Hematopoietic multipotent progenitor cell treated with erythropoietin and hydrocortisone succinate and interleukin-3 and kit ligand, for 8 days (in vitro differentiated cells): ENCODE measurements at places on chromosomes 11 and 22.

DNA sequence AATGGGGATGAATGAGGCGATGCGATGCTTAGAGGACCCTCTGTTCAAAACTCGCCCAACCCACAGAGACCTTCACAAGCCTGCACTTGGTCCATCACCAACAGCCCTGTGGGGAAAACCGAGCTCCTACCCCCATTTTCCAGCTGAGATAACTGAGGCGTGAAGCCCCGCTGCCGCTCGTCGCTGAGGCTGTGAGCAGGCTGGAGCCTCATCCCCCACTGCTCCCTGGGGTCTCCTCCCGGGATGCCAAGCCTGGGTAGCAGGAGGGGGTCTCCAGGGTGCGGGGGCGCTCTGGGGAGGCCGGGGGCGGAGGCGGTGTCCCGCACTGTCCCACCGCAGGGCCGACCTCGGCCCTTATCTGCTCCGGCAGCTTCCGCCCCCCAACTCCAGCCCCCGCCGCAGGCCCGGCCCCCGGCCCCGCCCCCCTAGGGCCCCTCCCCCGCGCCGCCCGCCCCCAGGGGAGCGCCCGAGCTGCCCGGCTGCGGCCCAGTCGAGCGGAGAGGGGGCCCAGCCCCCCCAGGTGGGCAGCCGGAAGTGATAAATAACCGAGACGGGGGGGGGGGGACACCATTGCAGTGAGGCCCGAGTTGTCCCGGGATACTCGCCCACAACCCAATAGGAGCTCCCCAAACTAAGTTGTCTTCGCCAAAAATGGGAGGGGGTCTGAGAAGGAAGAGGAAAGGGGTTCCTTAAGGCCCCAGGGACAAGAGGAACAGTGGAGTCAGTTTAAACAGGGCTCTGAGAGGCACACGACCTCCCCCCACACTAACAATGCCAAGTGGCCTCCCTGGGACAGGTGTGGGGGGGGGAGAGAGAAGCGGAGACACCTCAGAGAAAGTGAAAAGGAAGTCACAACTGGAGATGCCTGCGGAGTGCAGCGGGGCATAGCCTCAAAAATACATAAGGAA is 8.3 kb upstream of the SLC39A13 start:
- DNase-seq: peak; percentile 6

- DNase-seq: no peak
Observed at GRCh38 chr22:25990940-25991339, 178.3 kb upstream of the SEZ6L start.

DNA sequence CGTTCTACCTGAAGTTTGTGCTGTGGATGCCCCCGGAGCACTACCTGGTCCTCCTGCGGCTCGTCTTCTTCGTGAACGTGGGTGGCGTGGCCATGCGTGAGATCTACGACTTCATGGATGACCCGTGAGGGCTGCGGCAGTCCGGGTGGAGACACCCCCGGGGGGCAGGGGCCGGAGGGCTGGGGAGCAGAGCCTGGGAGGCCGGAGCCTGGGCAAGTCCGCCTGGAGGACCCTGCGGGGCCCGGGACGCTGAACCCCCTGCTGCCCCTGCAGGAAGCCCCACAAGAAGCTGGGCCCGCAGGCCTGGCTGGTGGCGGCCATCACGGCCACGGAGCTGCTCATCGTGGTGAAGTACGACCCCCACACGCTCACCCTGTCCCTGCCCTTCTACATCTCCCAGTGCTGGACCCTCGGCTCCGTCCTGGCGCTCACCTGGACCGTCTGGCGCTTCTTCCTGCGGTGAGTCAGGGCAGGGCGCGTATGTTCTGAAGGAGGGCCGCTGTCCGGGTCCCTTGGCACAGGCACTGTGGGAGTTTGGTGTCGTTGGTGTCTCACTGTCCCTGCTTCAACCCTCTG is 17.3 kb downstream of the RNH1 start:
- no peak for DNase-seq

DNA sequence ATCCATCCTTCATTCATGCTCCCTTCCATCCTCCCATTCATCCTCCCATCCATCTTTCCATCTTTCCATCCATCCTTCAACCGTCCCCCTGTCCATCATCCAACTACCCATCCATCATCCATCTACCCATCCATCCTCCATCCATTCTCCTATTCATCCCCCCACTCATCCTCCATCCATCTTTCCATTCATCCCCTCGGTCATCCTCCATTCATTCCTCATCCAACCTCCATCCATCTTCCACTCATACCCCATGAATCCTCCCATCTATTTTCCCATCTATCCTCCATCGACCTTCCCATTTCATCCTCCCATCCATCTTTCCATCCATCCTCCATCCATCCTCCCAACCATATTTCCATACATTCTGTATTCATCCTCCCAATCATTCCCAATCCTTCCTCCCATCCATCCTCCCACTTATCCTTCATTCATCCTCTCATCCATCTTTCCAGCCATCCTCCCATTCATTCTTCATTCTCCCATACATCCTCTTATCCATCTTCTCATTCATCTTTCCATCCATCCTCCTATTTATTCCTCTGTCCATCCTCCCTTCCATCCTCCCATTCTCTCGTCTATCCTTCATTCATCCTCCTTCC is 29.9 kb downstream of the IGLL1 start:
- DNase-seq: no peak

DNA sequence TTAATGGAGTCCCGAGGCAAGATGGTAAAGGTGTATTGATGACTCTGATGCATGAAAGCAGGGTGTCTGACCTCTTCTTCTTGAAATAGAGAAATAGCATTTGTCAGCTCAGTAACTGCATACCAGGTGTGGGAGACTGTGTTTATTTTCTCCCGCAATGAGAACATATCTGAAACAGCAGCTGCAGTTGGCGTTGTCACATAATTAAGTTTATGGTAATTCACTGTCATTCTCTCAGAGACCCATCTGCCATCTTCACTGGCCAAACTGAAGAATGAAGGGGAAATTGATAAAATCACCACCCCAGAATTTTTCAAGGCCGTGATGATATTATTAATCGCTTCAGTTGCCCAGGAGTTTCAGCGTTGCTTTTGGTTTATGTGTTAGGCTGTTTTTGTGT is 20.1 kb upstream of the MCHR1 start:
- no peak for DNase-seq

DNA sequence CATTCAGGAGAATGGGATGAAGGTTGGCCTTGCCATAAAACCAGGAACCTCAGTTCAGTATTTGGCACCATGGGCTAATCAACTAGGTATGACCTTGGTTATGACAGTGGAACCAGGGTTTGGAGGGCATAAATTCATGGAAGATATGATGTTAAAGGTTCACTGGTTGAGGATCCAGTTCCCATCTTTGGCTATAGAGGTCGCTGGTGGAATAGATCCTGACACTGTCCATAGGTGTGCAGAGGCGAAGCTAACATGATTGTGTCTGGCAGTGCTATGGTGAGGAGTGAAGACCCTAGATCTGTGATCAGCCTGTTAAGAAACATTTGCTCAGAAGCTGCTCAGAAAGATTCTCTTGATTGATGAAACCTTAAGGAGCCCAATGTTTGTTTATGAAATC is 5.7 kb downstream of the NF2 start:
- no peak for DNase-seq

DNA sequence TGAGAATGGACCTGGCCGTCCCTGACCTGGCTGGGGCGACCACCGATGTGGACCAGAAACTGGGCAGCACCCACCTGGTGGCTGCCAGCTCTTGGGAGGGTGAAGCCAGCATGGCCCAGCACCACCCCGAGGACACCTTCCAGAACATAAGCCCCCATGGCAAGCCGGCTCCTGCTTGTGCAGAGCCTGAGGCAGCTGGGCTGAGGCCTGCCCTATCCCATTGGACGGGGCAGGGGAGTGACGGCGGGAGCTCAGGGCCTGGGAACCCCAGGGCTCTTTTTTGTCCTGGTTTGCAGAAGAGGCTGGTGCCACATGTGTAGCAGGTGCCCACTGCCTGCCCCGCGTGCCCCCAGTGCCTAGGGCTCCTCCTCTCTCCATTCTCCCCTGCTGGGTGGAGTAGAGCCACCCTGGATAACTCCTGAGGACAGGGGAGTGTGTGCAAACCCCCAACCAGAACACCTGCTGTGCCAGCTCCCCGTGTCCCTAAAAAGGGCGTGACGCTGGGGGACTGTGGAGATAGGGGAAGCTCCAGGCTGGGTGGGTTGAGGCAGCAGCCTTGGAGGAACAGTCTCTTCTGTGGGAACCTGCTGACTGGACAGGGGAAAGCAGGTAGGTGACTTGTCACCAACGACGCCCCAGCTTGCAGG is 11.9 kb downstream of the DUSP8 start:
- DNase-seq: no peak

DNA sequence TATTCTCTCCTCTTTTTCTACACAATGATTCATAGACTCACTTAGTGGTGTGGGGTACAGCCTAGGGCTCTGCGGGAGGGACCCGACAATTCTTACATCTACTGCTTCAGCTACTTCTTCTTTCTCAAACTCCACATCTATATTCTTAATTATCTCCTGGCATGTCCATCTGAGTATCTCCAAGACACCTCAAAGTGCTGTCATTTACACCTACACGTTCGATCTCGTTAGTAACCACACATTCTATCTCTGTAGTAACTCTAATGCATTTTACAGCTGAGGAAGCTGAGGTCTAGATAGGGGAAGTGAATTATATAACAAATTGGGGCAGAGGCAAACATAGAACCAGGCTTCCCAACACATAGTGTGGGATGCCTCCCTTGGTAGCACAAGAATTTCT is 27.7 kb upstream of the RRM1 start:
- no peak for DNase-seq

- DNase-seq: no peak
Observed at GRCh38 chr11:112724496-112724790, 236.8 kb upstream of the NCAM1 start.

GRCh38 chr11:114447892-114448291 is 8.6 kb downstream of the REXO2 start:
- peak; percentile 30 for DNase-seq

GRCh38 chr11:23944923-23945322 is 551.9 kb upstream of the LUZP2 start:
- DNase-seq: no peak

DNA sequence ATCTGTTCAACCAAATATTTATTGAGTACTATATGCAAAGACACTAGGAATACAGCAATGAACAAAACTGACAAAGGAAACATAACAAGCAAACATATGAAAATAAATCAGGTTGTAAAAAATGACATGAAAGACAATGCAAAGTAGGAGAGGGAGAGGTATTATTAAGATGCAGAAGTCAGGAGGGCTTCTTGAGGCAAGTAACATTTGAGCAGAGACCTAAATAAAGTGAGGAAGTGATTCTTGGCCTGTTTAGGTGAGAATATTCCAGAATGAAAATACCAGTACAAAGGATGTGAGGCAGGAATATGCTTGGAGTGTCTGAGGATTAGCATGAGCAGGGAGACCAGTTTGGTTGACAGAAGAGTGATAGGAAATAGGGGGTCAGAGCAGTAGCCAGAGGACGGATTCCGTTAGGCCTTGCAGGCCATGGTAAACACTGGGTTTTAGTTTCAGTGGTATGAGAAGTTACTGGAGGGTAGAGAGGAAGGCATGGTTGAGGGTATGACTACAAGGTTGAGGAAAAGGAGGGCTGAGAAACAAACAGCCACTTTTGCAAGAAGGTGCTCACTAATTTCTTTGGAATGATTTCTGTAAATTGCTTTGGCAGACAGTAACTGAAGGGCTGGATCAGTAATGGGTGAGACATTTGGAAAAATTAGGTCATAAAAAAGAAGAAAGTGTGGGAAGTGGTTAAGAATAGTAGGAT is 191.9 kb downstream of the SWAP70 start:
- DNase-seq: no peak

DNA sequence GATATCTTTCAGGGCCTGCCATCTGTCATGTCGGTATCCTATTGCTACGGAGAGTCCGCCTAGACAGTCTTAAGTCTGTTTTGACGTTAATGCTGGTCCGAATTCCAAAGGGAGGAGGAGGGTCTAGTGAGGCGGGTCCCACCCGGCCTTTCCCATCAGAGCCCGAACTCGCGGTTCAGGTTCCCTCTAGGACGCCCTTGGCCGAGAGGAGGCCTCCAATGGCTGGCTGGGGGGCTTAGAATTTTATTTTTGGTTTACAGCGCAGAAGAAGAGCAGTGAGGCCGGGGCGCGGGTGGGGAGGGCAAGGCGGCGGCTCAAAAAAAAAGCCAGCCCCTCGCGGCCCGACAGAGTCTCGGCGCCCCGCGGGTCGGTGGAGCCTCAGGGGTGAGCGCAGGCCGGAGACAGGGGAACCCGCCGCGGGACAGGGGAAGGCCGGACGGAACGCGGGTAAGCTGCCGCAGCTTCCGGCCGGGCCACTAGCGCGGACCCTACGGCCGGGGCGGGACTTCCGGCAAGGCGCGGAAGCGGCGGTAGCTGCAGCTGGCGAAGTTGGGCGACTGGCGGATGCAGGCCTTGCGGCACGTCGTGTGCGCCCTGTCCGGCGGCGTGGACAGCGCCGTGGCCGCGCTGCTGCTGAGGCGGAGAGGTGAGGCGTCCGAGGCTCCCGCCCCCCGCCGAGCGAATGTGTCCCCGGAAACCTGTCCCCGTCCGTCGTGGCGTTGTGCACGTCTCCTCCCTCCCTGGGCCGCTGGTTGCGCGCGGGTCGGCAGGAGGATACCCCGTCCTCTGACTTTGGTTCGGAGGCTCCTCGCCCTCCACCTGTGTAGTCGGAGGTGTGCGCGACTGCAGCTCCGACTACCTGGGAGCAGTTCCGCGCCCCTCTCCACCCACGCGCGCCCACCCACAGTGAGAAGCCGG is at the start of gene TRMU:
Gene TRMU, plus strand, starts transcription at position 514 of the 918 bp plus-strand sequence. Its CDS starts 51 bp downstream, at position 565.
- DNase-seq: peak; percentile 84

DNA sequence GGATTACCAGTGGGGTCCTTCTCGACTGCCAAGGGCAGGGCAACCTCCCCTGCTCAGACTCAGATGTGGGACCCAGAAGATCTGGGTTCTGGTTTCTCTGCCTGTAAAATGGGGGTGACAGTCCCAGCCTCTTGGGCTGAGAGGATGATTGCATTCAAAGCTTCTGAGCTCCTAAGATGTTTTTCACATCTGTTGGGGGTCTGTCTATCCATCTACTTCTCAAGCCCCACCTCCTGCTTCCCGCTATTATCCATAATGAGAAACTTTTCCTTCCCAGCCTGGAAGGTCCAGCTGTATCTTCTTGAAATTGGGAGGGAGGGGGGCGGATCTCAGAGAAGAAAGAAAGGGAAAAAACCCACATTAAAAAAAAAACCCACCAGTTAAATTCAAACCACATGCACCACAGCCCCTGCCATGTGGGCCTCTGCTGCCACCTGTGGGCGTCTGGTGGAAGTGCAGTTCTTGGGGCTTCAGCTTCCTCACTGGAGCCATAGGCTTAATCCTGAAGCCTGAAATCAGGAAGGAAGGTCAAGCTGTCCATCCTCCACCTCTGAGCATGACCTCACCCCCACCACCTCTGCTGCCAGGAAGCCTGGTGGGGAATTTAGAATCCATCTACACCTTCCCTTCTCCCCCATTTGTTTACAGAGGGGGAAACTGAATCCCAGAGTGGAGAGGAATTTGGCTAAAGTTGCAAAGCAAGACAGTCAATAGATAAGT is 27.3 kb downstream of the ARHGEF17 start:
- DNase-seq: peak; percentile 79

DNA sequence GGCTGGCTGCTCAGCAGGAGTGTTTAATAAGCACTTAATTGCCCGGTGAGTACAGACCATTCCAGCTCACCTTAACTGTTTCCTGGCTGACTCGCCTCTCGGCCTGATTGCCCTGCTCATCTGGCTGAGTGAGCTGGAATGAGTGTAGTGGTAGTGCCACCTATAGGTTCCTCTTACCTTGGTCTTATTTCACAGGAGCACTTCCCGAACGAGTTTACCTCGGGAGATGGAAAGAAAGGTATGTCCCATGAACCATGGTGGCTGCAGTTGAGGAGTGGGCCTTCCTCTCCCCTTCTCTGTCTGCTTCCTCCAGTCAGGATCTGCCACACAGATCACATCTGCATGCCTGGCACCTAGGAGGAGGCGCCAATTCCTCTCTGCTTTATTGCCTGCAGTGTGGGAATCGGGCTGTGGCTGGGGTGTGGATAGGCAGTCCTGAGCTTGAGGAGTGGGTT is 26.7 kb downstream of the UPB1 start:
- DNase-seq: peak; percentile 67

GRCh38 chr11:70481625-70482528 is 83.5 kb downstream of the CTTN start:
- DNase-seq: no peak
